ENCODE measurements at places on chromosomes 1 and 21. TPM values are rescaled to one million over a fixed set of nuclear protein-coding genes. Genes with fewer than 3 reads are reported as not detected.

DNA sequence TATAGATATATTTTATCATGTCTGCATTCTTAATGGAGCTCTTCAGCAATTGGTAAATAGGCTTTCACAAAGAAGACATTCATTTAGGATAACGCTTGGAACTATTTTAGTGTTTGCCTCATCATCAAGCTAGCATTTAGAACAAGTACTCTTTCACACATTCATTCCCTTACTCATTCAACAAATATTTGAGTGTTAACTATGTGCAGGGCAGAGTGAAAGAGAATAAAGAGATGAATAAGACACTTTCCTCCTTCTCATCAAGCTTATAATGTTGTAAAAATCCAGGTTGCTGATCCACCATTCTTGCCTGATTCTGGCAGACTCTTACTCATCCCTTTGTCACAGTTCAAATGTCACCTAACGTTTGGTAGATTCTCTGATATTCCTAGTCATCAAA is 386.3 kb upstream of the BEND5 start:
- DNase-seq = no peak

GRCh38 chr1:227789084-227790033 is 26.1 kb upstream of the PRSS38 start:
- DNase-seq = no peak

DNA sequence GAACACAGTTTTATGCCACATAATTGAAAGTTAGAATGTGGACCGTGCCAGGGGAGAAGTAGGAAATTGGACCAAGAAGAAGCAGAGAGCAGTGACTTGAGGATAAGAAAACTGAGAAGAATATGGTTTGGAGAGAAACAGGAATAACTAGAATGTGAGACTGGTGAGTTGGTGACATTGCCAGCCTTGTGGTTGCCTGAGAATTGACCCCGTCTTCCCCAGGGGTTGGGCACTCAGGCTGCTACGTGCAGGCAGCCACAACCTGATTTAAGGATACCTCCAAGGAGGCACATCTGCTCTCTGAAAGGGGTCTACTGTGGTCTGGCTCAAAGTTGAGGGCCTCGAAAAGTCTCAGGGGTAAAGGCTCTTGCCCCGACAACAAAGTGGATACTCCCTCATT is 112.1 kb upstream of the ARTN start:
- no peak for DNase-seq

The PCP4 gene
- not detected for total RNA-seq

The AMY1B gene
- not detected for total RNA-seq

Data from activated naive CD4-positive, alpha-beta T cell treated with anti-CD3 and anti-CD28 coated beads for 36 hours (primary cell).